Left colon (tissue), 2 donors: ENCODE measurements at places on chromosomes 2 and 18. TPM values are rescaled to one million over a fixed set of nuclear protein-coding genes. Genes with fewer than 3 reads are reported as not detected.

- no peak for DNase-seq
These were observed 48.5 kb downstream of the TPO start for GRCh38 chr2:1461507-1462390.

DNA sequence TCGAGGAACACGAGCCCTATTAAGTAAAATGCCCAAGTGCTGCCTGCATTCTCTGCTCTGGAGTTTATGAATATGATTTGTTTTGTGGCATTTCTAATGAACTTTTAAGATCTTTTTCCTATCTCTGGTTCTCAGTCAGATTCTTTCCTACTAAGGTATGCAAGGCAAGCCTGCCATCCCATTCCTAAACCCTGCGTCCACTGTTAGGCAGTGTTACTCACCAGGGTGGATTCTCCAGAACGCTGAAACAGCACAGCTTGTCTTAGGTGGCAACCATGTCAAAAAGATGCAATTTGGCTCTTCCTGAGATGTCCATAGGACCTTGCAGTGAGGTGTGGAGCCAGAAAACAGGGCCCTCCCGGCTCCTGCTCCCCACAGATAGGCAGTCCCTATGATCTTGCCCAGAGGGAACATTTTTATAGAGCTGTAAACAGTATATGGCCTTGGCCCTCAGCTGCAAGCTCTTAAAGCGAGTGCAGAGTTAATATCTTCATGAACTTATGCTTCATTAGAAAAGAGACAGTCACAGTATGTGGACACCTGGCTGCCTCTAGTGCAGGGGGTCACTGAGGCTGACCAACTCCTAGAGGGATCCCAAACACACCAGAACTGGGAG, 84.4 kb downstream of the TPGS2 start:
- no peak for DNase-seq

- no peak for DNase-seq
These were observed 1.3 kb upstream of the ZNF24 start for GRCh38 chr18:35345460-35345921.

DNA sequence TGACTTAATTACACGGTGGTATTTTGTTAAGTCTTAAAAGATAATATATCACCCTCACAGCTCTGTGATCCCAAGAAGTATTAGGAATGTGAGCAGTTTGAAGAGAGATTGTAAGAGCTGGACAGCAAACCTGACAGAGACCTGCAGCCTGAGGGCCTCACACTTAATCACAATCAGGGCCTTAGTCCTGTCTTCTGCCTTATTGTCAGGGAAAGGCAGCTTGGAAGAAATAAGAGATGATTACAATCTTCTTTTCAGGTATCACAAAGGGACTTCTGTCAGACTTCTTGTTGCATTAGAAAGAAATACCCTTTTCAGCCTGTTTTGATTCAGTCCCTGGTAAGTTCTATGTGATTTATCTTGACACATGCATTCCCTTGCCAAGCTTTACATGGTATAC, 1433.8 kb upstream of the SLC39A10 start:
- DNase-seq, result no peak

- no peak for DNase-seq
These were observed 89.2 kb upstream of the CXCR4 start for GRCh38 chr2:136207030-136207623.

DNA sequence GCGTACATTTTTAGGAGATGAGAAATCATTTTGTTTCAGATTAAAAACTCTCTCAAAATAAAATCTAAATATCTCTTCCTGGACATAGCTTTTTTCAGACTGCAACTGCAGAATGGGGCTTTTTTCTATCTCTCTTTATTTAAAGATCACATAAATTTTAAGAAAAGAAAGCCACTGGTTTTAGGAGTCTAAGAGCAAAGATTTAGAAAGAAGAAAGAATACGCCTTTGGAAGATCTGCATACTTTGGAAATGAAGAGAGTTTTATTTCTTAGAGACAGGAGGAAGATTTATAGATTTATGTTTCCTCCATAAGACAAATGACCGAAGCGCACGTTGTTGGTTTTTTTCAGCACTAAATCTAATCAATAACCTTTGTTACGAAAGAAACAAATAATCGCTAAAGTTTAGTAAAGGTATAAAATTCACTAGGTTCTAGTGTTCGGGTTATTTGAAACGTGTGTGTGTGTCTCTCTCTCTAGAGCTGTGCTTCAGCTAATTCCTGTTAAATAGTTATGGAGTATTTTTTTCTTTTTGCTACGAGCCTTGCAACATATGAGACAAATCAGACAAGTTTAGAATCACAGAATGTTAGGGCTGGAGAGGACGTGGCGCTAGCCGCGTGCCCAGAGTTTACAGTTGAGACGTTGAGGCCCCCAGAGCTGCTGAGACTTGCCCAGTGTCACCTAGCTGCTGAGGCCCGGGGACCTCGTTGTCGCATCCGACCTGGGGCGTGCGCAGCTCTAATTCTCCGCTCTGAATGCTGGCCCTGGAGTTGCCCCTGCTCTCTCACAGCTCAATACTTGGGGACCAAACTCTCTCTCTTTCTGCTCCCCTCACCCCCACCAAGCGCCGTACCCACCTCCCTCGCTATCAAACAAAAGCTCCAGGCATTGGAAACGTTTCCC, 69.9 kb downstream of the CTAGE1 start:
- no peak for DNase-seq

GRCh38 chr2:59754011-59754735, 799.3 kb downstream of the BCL11A start:
- DNase-seq, result peak; percentile 6

DNA sequence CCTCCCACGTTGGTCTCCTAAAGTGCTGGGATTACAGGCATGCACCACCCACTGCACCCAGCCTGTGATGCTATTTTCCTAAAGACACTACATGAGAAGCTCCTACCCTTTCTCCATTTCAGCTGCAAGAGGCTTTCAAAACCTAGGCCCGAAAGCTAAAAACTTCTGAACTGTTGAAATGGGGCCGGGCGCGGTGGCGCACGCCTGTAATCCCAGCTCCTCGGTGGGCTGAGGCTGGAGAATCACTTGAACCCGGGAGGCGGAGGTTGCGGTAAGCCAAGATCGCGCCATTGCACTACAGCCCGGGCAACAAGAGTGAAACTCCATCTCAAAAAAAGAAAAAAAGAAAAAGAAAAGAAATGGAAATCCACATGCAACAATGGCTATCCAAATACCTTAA, 18.1 kb upstream of the ANXA4 start:
- DNase-seq, result no peak

DNA sequence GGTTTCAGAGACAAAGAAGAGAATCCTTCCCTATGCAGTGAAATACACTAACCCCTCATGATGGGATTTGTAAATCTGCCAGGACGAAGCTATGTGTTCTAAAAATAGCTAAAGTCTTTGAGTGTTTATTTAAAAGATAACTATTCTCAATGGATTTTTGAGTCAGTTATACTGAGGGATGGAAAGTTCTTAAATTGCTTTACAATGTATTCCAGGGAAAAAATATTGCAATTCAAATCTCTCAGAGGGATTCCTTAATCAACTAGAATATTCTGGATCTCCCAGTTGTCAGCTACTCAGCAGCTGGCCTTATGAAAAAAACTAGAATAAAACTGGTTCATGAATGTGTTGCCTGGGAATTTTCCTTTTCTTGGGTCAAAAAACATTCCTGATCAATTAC, 312.4 kb downstream of the PLCL1 start:
- no peak for DNase-seq

GRCh38 chr2:6623746-6624145, 242.0 kb downstream of the CMPK2 start:
- no peak for DNase-seq

- peak; percentile 32 for DNase-seq
These were observed 843 bp downstream of the CYS1 start for GRCh38 chr2:10079266-10079869.

DNA sequence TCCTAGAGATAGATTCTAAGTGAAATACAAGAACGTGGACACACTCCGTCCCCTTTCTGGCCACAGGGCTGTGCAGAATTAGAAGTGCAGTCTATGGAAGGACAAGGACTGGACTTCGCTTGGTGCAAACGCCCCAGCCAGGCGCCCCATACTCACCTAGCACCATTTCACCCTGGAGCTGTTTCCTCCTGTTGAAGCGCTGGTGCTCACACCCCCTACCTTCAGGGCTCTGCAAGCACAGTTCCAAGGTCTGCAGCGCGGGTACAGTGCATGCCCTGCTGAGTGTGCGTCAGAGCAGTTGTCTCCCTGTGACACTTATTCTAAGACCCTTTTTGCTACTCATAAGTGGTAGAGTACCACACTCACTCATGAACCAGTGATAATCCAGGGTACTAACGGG, 3.0 kb downstream of the HPCAL1 start:
- peak; percentile 30 for DNase-seq

- DNase-seq, result no peak
These were observed 14.9 kb downstream of the PIKFYVE start for GRCh38 chr2:208280933-208281332.

GRCh38 chr18:52481116-52481515, 141.1 kb downstream of the DCC start:
- no peak for DNase-seq

DNA sequence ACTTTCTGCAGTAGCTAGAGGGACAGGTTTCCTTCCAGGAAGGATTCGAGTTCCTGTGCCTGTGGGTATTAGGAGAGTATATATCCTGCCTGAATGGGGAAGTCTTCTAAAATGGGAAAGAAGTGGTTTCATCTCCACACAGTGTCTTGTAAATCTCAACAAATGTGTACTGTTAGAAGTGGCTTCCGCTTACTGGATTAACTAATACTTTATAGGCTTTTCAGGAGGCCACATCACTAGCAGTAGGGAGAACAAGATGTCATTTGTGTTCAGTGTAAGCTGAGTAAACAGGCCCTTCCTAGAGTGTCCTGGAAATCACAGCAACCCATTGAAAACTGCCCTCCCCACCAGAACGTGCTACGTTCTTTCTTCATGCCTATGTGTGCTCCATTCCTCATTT, 12.5 kb upstream of the POLR1B start:
- no peak for DNase-seq

DNA sequence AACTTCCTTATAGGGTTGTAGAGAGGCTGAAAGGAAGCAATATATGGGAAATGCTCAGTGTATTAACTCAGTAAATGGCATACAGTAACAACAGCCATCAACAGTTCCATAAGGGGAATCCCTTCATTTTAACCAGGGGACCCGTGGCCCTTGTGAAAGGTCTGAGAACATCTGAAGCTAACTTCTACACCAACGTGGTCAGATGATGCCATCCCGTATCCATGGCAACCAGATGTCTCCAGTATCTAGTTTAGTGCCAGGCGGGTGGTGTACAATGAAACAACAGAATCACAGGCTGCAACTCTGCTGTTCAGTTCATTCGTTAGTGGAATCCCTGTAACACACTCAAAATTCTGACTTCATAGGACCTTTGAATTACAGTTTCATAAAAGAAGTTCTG, 162.3 kb downstream of the TGIF1 start:
- no peak for DNase-seq

- DNase-seq, result no peak
These were observed 6.0 kb downstream of the MC2R start for GRCh38 chr18:13909141-13909940.

DNA sequence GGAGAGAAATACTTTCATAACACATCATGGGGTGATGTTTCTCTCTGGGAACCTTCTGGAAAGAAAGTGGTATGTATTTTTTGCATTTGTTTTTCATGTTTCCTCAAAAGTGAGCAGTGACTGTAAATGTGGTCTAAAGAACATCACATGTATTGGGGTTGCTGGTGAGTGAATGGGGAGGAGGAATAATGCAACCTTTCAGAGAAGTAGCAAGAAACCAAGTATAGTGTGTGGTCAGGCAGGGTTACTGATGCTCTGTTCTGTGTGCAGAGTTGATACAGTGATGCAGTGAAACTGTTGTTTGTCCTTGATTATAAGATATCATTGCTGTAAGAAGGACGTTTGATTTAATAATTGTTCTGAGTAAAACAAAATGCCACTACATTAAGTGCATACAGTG, 24.1 kb downstream of the ADNP2 start:
- no peak for DNase-seq

DNA sequence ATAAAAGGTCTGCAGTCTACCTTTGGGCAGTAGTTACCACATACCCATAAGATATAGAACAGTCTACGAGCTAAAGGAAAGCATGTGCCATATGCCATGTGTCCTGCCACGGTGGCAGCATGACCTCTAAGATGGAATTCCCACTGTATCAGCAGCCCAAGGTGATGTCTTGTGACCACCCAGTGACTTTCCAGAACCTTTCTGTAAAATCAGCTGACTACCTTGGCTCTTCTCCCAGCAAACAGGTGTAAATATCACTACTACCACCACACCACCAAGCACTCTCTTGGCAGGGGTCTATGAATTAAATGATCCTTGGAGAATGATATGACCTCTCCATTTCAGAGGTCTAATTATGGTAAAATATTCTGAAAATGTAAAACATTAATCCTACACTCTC, 99.6 kb downstream of the METTL8 start:
- DNase-seq, result no peak

DNA sequence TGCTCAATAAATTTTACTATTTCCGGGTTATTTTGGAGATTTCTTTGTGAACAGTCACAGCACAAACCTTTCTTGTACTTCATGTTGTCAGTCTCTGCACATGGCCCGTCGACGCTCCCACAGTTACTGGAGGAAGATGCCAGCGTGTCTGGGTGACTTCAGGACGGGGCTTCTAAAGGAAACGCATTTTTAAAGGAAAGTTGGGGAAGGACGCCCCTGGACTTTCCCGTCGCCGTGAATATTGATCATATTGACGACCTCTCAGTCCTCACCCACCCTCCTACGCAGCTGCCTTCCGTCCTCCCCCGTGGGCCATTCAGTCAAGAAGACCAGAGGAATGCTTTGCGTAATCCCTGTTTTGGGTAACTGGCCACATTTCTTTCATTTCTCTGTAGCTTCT, 71.1 kb upstream of the SNTG2 start:
- no peak for DNase-seq

DNA sequence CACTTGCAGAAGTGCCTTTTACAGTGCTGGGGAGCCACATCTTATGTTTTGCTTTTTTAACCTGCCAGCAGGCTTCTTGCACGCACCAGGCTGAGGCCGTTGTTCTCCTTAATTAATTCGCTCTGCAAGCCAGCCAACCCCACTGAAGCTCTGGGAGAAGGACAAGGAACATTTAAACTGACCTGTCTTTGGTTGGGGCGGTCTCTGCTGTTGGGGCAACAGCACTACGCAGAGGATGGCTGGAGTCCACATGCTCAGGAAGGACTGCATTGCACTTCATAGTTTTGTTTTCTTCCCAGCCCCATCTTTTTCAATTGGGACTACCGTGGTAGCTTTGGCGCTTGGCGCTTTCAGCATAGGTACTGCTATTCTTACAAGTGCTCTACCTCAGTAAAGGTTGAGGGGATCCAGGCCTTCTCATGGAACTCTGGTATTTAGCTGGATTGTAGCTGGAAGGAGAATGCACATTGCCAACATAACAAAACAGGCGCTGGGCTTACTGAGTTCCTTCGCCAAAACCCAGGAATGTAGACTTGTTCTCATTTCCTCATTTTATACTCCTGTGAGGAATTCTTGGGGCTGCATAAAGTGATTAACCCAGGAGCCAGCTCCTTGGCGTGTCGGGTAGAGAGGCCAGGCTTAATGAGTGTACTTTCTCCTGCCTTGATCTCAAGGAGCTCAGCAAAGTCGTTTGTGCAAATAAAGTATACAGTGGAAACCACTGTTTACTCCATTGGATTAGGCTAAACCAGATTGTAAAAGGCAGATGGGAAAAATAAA, 146.2 kb downstream of the PRKCE start:
- DNase-seq, result no peak

- DNase-seq, result no peak
These were observed 38.4 kb downstream of the TBC1D8 start for GRCh38 chr2:101112772-101113157.

SOX11 gene
- total RNA-seq, result not detected

RPL37A gene
- total RNA-seq, result 1,865 TPM

CD28 gene
- total RNA-seq, result 0.34 TPM

SLC4A5 gene
- 2.2 TPM for total RNA-seq

EGR4 gene
- total RNA-seq, result not detected

RNF144A gene
- total RNA-seq, result 21.2 TPM

ITPRIPL1 gene
- 0.92 TPM for total RNA-seq

SIX3 gene
- not detected for total RNA-seq

ST6GAL2 gene
- 1.8 TPM for total RNA-seq
